Karpas-422 (cell line): ENCODE measurements at places on chromosomes 5 and 9. TPM values are rescaled to one million over a fixed set of nuclear protein-coding genes. Genes with fewer than 3 reads are reported as not detected.

Gene PCDHGB7
- total RNA-seq, result 6.3 and 10.4 TPM in 2 replicates

Gene OSMR
- total RNA-seq, result 0.52 TPM in 1 of 2 replicates, not detected in the other

Gene TMOD1
- 0.25 TPM in 1 of 2 replicates, not detected in the other for total RNA-seq

Gene ALDH1A1
- total RNA-seq, result not detected in 2 replicates

Gene FOXD4L3
- 0.22 TPM in 1 of 2 replicates, not detected in the other for total RNA-seq

Gene AP3S1
- total RNA-seq, result 137 and 188 TPM in 2 replicates

Gene TMEM250
- 15.1 and 40.9 TPM in 2 replicates for total RNA-seq

Gene HRH2
- total RNA-seq, result not detected in 2 replicates

Gene RNF183
- not detected in 2 replicates for total RNA-seq

Gene PCDHB11
- total RNA-seq, result not detected in 2 replicates

Gene IL17B
- total RNA-seq, result not detected in 2 replicates

Gene PLAC8L1
- 2.0 TPM in 1 of 2 replicates, not detected in the other for total RNA-seq

Gene CDH12
- total RNA-seq, result not detected in 2 replicates

Gene ATOSB
- 3.2 and 3.5 TPM in 2 replicates for total RNA-seq

Gene LCN10
- total RNA-seq, result not detected in 2 replicates

Gene NR5A1
- total RNA-seq, result not detected in 2 replicates

Gene IL9
- not detected in 2 replicates for total RNA-seq

Gene NOL6
- 18.6 and 19.7 TPM in 2 replicates for total RNA-seq
